ENCODE measurements at places on chromosomes 16 and 17. TPM values are rescaled to one million over a fixed set of nuclear protein-coding genes. Genes with fewer than 3 reads are reported as not detected.

- no peak for DNase-seq
These were observed 20.0 kb upstream of the HERPUD1 start for GRCh38 chr16:56911771-56912571.

PIPOX gene
- 78.0 TPM for polyA plus RNA-seq

P2RX5 gene
- not detected for polyA plus RNA-seq

DNA sequence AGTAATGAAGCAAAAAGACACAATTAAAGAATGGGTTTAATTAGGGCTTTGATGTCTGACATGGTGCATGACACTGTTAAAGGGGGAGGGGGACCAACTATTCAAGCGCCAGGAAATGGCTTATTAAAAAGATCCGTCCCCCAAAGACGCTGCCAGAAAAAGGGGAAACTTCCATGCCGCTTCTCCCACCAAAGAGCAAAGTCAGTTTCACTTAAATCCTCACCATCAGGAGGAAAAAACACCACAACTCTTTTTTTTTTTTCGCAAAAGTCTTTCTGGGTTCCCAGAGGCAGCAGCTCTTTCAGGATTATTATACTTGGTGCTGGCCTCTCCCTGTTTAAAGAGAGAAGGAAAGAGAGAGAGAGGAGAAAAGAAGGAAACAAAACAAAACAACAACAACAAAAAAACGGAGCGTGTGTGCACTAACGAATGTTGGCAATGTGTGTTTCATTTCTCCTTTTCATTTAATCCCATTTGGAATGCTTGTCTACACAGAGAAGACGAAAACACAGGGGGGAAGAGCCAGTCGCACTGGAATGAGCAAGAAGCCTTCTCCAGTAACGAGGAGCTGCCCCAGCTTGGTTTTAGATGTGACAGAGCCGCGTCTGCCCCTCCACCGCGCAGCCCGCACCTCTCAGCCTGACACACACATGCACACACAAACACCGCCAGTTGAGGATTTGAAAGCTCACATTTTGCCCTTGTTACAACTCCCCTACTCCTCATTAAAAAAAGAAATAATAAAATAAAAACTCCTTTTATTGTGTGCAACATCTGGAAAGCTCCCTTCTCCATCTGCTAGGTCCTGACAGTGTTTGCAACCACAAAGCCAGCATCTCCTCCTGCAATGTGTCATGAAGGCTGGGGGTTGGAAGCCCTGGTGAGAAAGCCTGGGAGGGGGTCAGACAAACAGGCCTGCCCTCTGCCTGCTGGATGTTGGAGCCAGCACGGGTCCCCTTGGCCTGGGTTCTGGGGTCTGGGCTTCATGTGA lies 32.7 kb upstream of the AXIN2 start:
- DNase-seq, result no peak

MAP3K14 gene
- polyA plus RNA-seq, result 7.6 TPM

GRCh38 chr16:19227643-19228042 lies 57.9 kb upstream of the CLEC19A start:
- DNase-seq, result no peak

ABCC6 gene
- polyA plus RNA-seq, result 54.5 TPM

GSG1L gene
- polyA plus RNA-seq, result not detected

GRCh38 chr17:81121841-81122733 lies 43.2 kb upstream of the PVALEF start:
- no peak for DNase-seq

SHISA9 gene
- 0.95 TPM for polyA plus RNA-seq

GRCh38 chr17:40219594-40220338 lies 662 bp downstream of the WIPF2 start:
- no peak for DNase-seq

SMPD3 gene
- 0.28 TPM for polyA plus RNA-seq

DNA sequence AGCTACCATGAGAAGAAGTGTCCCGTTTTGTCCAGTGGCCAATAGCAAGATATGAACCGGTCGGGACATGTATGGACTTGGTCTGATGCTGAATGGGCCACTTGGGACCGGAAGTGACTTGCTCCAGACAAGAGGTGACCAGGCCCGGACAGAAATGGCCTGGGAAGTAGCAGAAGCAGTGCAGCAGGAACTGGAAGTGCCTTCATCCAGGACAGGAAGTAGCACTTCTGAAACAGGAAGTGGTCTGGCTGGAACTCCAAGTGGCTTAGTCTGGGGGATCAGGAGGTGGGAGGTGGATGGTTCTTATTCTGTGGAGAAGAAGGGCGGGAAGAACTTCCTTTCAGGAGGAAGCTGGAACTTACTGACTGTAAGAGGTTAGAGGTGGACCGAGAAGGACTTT lies 5.3 kb downstream of the EFNB3 start:
- DNase-seq, result no peak

DNA sequence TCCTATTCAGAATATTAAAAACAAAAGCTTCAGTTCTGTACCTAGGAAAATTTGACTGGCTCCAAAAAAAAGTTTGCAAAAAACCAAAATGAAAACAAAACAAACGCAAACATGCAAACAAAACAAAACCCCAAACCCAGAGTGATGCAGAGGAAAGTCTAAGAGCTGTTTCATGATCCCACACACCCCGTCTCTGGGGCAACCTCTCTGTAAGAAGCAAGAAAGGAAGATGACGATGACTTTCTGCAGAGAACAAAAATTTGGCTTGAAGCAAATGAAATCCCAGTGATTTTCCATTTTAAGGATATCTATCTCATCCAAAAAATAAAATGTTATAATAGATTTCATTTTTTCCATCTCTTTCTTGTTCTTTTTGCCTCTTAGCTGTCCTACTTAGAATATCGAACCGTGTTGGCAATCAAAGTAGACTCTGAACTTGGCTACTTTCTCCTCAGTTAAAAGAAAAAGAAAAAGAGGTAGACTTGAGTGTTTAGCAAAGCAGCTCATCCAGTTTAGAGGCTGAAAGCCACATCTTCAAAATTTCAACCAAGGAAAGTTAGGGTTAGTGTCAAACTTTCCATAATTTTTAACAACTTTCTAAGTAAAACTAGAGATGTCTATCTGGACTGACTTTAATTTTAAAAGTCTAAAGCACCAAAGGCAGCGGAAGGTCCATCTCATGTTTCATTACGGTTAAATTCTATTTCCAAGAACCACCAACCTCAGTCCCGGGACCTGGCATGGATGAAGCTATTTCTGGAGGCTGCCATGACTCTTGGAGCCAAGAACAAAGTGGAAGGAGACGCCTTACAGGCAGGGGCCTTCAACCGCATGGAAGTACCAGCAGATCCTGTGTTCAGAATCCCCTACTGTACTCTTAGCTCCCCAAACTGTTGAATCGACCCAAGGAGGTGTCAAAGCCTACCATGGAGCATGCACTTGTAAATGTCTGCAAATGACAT lies 180.8 kb downstream of the XYLT1 start:
- DNase-seq, result no peak

METRNL gene
- 107 TPM for polyA plus RNA-seq

- DNase-seq, result no peak
These were observed 37.5 kb downstream of the SOCS3 start for GRCh38 chr17:78322327-78322857.

- no peak for DNase-seq
These were observed 2.4 kb upstream of the ZNF18 start for GRCh38 chr17:11999696-12000095.

- DNase-seq, result no peak
These were observed 29.1 kb downstream of the SF3B3 start for GRCh38 chr16:70552675-70553074.

DNA sequence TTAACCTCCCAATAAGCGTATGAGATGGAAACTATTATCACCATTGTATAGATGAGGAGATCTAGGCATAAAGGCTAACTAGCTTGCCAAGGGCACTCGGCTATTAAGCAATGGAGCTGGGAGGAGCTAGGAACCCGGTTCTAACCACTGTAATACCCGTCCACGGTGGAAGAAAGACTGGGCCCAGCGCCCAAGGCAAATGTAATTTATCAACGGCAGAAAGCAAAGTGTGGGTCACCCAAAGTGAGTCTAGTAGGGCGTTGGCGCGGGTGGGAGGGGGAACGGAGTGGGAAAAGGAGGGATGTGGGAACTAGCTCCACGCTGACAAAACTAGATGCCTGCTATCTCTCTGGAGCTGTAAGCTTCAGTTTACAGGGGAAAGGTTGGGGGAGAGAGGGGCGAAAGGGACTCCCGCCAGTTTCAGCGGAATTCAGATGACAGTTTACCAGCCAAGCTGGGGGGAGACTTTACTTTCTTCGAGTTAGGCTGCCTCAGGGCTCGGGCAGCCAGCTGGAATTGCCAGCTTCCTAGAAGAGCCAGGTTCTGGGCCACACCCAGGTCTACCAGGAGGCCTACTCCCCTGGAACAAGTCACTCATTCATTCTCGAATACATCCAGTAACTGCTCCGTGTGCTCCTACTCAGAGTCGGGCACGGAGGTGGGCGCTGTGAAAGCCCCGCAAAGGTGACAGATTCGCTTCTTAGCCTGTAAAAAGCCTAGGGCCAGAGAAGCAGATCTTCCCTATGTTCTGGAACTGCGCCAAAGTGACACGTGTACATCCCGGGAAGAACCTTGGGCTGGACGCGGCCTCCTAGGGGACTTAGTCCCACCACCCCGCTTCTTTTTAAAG lies 837 bp downstream of the LRRC59 start:
- no peak for DNase-seq

GRCh38 chr17:63927464-63928171 lies 4.5 kb downstream of the CD79B start:
- peak; percentile 21 for DNase-seq

DNA sequence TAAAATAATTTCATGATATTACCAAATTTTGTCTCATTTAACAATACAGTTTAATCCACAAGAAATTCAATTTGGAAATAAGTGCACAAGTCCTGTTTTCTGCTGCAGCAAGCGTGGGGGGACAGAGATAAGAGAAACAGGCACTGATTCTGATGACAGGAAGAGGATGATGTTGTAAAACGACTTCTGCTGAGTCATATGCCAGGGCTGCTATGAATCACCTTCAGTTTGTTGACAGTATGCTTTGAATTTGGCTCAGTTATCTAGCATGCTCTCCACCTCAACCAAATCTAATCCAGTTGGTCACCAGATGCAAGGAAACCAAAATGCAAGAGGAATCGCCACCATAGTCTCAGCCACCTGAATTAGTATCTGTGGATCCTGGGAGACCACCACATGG lies 244.1 kb upstream of the MON1B start:
- no peak for DNase-seq

DNA sequence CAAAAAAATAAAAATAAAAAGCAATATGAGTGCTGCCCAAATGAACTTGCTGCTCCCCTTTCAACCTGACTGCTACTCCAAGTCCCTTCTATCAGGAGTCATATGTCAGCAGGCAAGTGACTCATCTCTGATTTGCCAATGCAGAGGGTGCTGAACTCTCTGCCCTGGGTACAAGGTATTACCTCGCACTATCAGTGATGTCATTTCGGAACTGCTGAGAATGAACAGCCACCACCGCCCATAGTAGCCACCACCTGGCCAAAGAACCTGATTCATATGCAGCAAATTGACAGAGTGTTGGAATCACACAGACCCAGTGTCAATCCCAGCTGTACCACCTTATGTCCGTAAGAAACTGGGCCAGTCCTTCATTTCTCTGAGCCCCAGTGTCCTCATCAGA lies 31.2 kb downstream of the LYRM9 start:
- DNase-seq, result no peak

NHLRC4 gene
- 17.4 TPM for polyA plus RNA-seq

DNA sequence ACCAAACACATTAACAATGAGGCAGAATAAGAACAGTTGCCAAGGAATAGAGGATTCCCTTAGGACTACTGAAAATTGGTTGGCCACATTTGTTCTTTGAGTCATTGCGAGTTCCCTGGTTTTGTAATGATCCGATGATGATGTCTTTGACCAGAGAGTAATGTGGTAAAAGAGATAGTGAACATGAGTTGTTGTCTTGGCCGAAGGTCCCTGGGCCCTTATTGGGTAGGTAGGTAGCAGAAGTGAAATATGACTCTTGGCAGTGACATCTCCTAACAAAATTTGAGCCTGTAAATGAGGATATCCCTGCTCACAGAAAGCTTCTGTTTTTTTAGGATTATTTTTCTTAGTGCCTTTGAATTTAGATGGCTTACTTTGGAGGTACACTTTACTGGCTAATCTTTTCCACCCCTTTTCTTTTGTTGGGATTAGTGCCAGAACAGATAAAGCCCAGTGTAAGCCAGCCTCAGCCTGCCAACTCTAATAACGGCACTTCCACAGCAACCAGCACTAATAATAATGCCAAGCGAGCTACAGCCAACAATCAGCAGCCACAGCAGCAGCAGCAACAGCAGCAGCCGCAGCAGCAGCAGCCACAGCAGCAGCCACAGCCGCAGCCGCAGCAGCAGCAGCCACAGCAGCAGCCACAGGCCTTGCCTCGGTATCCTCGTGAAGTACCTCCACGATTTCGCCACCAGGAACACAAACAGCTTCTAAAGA lies 47.2 kb downstream of the TNRC6A start:
- no peak for DNase-seq

GRCh38 chr16:15949210-15950160 lies at the start of gene ABCC1:
Gene ABCC1 (plus strand): TSS chr16:15949616. CDS start chr16:15949752, 136 bp downstream.
- peak; percentile 62 for DNase-seq

NPIPB6 gene
- polyA plus RNA-seq, result not detected

ENPP7 gene
- 3.7 TPM for polyA plus RNA-seq

DNA sequence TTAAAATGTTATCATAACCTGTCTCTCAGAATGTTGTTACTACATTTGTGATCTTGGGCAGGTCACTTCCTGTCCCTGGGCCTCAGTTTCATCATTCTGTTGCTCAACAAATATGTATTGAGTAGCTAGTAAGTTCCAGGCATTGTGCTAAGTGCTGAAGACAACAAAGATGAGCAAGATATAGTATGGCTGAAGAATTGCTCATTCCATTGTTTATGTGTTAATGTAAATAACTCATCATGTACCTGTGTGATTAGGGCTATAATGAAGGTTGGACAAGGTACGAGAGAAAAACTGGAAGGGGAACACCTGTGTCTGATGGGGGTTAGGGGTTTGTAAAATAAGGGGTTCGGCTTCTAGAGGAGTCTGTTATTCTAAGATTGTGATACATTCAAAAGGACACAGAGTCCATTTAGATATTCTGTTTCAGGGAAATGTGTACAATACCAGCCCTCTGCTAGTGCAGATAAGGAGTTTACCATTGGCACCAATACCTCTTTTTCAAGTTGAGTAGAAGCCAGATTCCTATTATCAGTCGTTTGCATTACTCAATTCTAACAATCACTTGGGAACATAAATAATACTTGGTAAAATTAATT lies 20.0 kb downstream of the TUBG1 start:
- no peak for DNase-seq

GRCh38 chr17:31425282-31426040 lies 34.0 kb downstream of the RAB11FIP4 start:
- peak; percentile 34 for DNase-seq

- no peak for DNase-seq
These were observed 257.6 kb downstream of the FOXL1 start for GRCh38 chr16:86835982-86836381.

RILP gene
- 26.6 TPM for polyA plus RNA-seq

SLC22A31 gene
- 0.47 TPM for polyA plus RNA-seq

GPR139 gene
- not detected for polyA plus RNA-seq
